ENCODE measurements at places on chromosomes 2 and 18. TPM values are rescaled to one million over a fixed set of nuclear protein-coding genes. Genes with fewer than 3 reads are reported as not detected.
A peak's percentile ranks its signal among the peaks of the same experiment; 100 is the strongest.

GRCh38 chr18:78460558-78460957 lies 519.1 kb upstream of the SALL3 start:
- no peak overlapping the region for H3K4me3 ChIP-seq
- DNase-seq, result no peak
- no peak overlapping the region for H3K27ac ChIP-seq

DNA sequence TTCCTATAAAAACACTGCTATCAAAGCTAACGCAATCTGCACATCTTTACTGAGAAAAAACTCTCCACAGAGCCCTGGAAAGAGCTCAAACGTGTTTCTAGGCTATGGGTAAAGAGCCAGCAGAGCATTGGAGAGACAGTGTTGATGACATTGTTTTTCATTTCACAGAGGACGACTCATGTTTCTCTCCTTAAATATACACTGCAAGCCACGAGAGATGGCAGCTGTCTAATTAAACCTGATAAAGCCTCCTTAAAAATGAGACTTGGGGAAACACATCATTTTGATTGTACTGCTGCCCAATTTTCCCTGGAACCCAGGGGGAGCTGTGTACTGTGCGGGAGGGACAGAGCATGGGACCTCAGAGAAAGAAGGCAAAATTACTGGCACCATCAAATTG lies 294.3 kb upstream of the SETBP1 start:
- no peaks in the 10 kb centered on the region for H3K27me3 ChIP-seq
- DNase-seq, result no peak
- H3K27ac ChIP-seq, result no peak overlapping the region

DNA sequence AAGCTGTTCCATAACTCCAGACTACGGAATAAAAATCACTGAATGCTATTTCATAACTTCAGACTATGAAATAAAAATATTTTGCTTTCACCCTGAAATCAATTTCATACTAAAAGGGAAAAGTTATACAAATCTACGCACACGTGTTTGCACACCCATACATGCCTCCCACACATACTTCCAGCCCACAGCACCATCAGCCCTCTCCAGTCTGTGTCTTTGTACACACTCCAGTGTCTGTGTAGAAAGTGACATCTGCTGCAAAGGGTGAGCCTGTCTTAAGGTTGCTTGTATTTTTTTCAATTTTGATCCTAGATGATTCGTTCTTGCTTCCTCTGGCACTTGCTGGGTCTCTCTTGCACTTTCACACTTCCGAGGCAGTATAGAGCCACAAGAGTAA lies 53.6 kb downstream of the VIT start:
- H3K27me3 ChIP-seq, result no peaks in the 10 kb centered on the region
- H3K4me1 ChIP-seq, result no peaks in the 10 kb centered on the region
- DNase-seq, result no peak
- H3K36me3 ChIP-seq, result no peaks in the 10 kb centered on the region

The CD207 gene
- total RNA-seq, result not detected

The REG3G gene
- not detected for total RNA-seq

The FAP gene
- total RNA-seq, result 21.3 TPM

The SAP130 gene
- 24.3 TPM for total RNA-seq

DNA sequence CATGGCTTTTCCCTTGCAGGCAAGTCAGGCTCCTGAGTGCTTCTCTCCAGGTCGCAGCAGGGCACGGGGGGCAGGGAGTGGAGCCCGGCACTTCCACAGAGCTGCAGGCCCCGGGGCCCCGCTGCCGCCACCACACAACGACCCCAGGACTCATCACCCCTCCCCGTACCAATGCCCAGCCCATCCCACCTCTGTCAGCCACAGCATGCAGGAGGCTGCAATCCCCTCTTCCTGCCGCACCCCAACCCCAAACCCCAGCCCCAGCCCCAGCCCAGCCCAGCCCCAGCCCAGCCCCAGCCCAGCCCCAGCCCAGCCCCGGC lies 288.0 kb downstream of the NDUFA10 start:
- H3K4me3 ChIP-seq, result no peak overlapping the region
- no peaks in the 10 kb centered on the region for H3K4me1 ChIP-seq
- no peak for DNase-seq
- H3K27me3 ChIP-seq, result no peaks in the 10 kb centered on the region
- no peaks in the 10 kb centered on the region for H3K36me3 ChIP-seq
- H3K27ac ChIP-seq, result no peak overlapping the region

The POMC gene
- total RNA-seq, result 5.7 TPM

- no peaks in the 10 kb centered on the region for H3K27me3 ChIP-seq
- H3K4me1 ChIP-seq, result no peaks in the 10 kb centered on the region
- no peak overlapping the region for H3K4me3 ChIP-seq
- no peaks in the 10 kb centered on the region for H3K36me3 ChIP-seq
- no peak overlapping the region for H3K27ac ChIP-seq
Observed at GRCh38 chr2:126784045-126784444, 114.6 kb upstream of the TEX51 start.

- H3K27ac ChIP-seq, result no peak overlapping the region
- no peaks in the 10 kb centered on the region for H3K27me3 ChIP-seq
- no peaks in the 10 kb centered on the region for H3K4me1 ChIP-seq
- H3K4me3 ChIP-seq, result no peak overlapping the region
- DNase-seq, result no peak
Observed at GRCh38 chr2:80377071-80377470, 72.5 kb upstream of the LRRTM1 start.

- H3K4me3 ChIP-seq, result no peak overlapping the region
- H3K27ac ChIP-seq, result no peak overlapping the region
- no peaks in the 10 kb centered on the region for H3K4me1 ChIP-seq
- H3K27me3 ChIP-seq, result no peaks in the 10 kb centered on the region
- peaks cover 4% of the 10 kb centered on the region for H3K36me3 ChIP-seq
Observed at GRCh38 chr2:25430556-25430955, 88.8 kb upstream of the DNMT3A start.

The TTL gene
- 35.9 TPM for total RNA-seq

- H3K4me3 ChIP-seq, result no peak overlapping the region
- DNase-seq, result no peak
- H3K27ac ChIP-seq, result no peak overlapping the region
- no peaks in the 10 kb centered on the region for H3K27me3 ChIP-seq
Observed at GRCh38 chr18:25595274-25596060, 243.5 kb upstream of the ZNF521 start.

DNA sequence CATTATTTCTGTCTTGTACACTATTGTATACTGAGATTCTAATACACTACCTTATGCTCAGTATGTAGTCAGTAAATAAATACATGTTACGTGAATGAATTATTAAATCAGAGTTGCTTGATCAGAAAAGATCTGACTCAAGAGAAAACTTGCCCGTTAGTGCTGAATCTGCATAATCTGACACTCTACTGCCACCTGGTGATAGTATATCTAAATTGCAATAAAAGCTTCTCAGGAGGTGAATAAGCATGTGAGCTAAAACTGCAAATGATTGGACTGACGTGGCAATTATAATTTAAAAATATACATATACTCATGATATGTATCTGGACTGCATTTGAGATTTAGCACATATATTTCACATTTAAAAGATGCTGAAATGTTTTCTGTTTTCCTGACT lies 70.4 kb downstream of the KIAA1328 start:
- H3K4me3 ChIP-seq, result no peak overlapping the region
- no peak for DNase-seq
- no peaks in the 10 kb centered on the region for H3K27me3 ChIP-seq
- no peak overlapping the region for H3K27ac ChIP-seq

DNA sequence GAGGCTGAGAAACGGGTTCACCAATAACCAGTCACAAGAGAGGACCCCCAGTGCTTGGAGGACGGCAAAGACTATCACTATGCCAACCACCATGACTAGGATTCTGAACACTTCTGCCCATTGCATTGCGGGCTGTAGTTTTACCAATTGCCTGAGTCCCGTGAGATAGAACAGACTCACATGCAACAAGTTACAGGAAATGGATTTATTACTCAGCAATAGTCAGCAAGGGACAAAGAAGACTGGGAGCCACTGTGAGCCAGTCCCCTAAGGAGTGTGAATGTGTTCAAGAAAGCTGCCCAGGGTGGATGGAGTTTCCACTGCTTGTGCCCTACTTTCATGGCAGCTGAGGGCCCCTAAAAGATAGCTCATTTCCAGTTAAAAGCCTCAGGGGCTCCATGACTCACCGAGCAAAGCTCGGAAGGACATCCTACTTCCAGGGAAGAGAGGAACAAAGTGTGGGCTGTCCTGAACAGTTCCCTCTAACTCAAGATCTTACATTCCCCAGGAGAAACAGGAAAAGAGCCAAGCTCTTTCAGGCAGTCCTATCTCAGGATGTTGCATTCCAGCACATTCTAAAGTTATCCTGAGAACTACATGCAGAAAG lies 54.4 kb downstream of the SLC4A3 start:
- no peaks in the 10 kb centered on the region for H3K36me3 ChIP-seq
- no peak overlapping the region for H3K4me3 ChIP-seq
- H3K4me1 ChIP-seq, result peaks cover 27% of the 10 kb centered on the region
- H3K27me3 ChIP-seq, result no peaks in the 10 kb centered on the region

GRCh38 chr2:114218383-114218782 lies 224.1 kb upstream of the DPP10 start:
- H3K36me3 ChIP-seq, result no peaks in the 10 kb centered on the region
- no peak overlapping the region for H3K27ac ChIP-seq
- no peak for DNase-seq

The GKN2 gene
- not detected for total RNA-seq

The ATF2 gene
- total RNA-seq, result 58.9 TPM

- DNase-seq, result no peak
- peaks cover 7% of the 10 kb centered on the region for H3K4me1 ChIP-seq
- H3K27me3 ChIP-seq, result no peaks in the 10 kb centered on the region
- no peak overlapping the region for H3K4me3 ChIP-seq
Observed at GRCh38 chr2:223801736-223802135, 35.6 kb downstream of the AP1S3 start.

The SERPINB10 gene
- total RNA-seq, result not detected

GRCh38 chr18:24930478-24930877 lies 421.5 kb downstream of the ZNF521 start:
- H3K4me1 ChIP-seq, result no peaks in the 10 kb centered on the region
- H3K27ac ChIP-seq, result no peak overlapping the region
- H3K4me3 ChIP-seq, result no peak overlapping the region
- no peak for DNase-seq
- H3K27me3 ChIP-seq, result no peaks in the 10 kb centered on the region

- no peaks in the 10 kb centered on the region for H3K36me3 ChIP-seq
- no peaks in the 10 kb centered on the region for H3K27me3 ChIP-seq
- no peak overlapping the region for H3K27ac ChIP-seq
- no peak overlapping the region for H3K4me3 ChIP-seq
Observed at GRCh38 chr18:58464104-58464625, 164.7 kb downstream of the ALPK2 start.

GRCh38 chr18:12460874-12461273 lies 53.1 kb downstream of the PRELID3A start:
- H3K27ac ChIP-seq, result no peak overlapping the region
- DNase-seq, result no peak
- H3K27me3 ChIP-seq, result no peaks in the 10 kb centered on the region
- H3K36me3 ChIP-seq, result peaks cover 11% of the 10 kb centered on the region
- H3K4me3 ChIP-seq, result no peak overlapping the region

The REG1A gene
- 6.4 TPM for total RNA-seq

The OSBPL1A gene
- 35.1 TPM for total RNA-seq

DNA sequence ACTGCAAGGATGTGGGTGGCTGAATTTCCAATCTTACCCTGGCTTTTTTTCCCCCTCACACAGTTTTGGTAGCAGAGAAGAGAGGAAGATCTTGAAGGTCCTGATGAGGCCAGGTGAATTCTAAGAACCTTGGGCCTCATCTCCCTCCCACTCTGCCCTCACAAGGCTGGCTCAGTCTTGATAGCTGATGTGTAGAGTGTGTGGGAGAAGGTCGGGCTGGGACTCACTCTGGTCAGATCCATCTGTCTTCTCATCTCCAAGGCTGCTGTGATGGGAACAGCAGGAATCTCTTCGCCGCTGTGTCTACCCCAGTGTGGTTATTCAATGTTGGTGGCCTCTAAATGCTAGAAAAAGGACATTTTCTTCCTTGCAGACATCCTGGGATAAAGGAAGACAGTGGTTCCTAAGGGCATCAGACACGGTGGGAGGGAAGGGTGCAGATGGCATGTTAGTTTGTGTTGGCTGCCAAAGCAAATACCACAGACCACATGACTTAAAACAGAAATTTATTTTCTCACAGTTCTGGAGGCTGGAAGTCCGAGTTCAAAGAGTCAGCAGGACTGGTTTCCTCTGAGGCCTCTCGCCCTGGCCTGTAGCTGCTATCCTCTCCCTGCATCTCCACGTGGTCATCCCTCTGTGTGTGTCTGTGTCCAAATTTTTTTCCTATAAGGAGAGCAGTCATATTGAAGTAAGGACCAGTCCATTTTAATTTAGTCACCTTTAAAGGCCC lies 37.6 kb upstream of the MGAT4A start:
- H3K4me1 ChIP-seq, result peaks cover 9% of the 10 kb centered on the region
- no peaks in the 10 kb centered on the region for H3K36me3 ChIP-seq
- H3K27me3 ChIP-seq, result no peaks in the 10 kb centered on the region
- H3K4me3 ChIP-seq, result no peak overlapping the region

- H3K27me3 ChIP-seq, result no peaks in the 10 kb centered on the region
- H3K4me3 ChIP-seq, result no peak overlapping the region
- H3K27ac ChIP-seq, result no peak overlapping the region
Observed at GRCh38 chr2:168683996-168684395, 118.4 kb upstream of the NOSTRIN start.

The ASTL gene
- not detected for total RNA-seq

- no peak overlapping the region for H3K4me3 ChIP-seq
- H3K36me3 ChIP-seq, result peaks cover 65% of the 10 kb centered on the region
- peaks cover 16% of the 10 kb centered on the region for H3K4me1 ChIP-seq
- no peak overlapping the region for H3K27ac ChIP-seq
- DNase-seq, result no peak
Observed at GRCh38 chr2:74369976-74370375, 10.1 kb downstream of the DCTN1 start.

The ERBB4 gene
- 15.7 TPM for total RNA-seq

GRCh38 chr2:27522400-27522945 lies 25.8 kb downstream of the GCKR start:
- H3K4me1 ChIP-seq, result no peaks in the 10 kb centered on the region
- no peaks in the 10 kb centered on the region for H3K27me3 ChIP-seq
- no peak overlapping the region for H3K27ac ChIP-seq
- DNase-seq, result no peak
- H3K4me3 ChIP-seq, result no peak overlapping the region

GRCh38 chr2:218898109-218898878 lies 17.6 kb downstream of the WNT10A start:
- no peaks in the 10 kb centered on the region for H3K36me3 ChIP-seq
- peak overlapping the region; percentile 49 for H3K4me3 ChIP-seq

- no peak overlapping the region for H3K27ac ChIP-seq
- H3K27me3 ChIP-seq, result no peaks in the 10 kb centered on the region
- H3K36me3 ChIP-seq, result no peaks in the 10 kb centered on the region
- H3K4me1 ChIP-seq, result no peaks in the 10 kb centered on the region
- H3K4me3 ChIP-seq, result no peak overlapping the region
Observed at GRCh38 chr2:12361506-12361905, 355.2 kb upstream of the TRIB2 start.

DNA sequence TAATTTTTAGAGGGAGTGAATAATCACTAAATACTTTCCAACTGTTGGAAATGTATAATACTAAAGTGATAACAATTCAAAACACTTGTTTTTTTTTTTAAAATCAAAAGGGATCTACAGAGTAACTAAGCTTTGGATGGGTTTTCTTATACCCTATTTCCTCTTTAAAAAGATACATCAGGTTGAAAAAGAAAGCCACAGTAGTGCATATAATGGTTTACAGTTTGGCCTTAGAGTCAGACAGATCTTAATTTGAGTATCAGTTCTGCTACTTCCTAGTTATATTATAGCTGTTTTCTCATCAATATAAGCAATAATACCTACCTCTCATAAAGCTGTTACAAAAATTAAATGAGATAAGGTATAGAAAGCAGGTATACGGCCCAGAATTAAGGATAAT lies 28.5 kb downstream of the PSME4 start:
- DNase-seq, result no peak
- peaks cover 12% of the 10 kb centered on the region for H3K4me1 ChIP-seq
- no peak overlapping the region for H3K27ac ChIP-seq
- H3K27me3 ChIP-seq, result no peaks in the 10 kb centered on the region
- peaks cover 7% of the 10 kb centered on the region for H3K36me3 ChIP-seq
- H3K4me3 ChIP-seq, result no peak overlapping the region

All from thoracic aorta (tissue), 2 donors.